Adipocyte (in vitro differentiated cells): ENCODE measurements at places on chromosomes 7 and 10.

DNA sequence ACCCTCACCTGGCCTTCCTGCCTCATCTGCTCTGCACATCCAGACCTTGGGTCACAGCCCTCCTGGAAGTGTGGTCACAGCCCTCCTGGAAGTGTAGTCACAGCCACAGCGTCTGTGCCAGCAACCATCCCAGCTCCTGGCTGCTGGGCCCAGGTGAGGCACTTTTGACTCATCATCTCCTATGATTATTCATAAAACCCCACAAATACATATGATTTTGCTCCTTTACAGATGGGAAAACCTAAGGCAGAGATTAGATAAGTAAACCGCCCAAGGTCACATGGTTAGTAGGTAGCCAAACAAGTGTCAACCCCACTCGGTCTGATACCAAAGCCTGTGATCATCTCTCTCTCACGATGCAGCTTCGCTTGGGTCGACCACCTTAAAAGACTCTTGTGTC lies 94.3 kb downstream of the PRLHR start:
- no peak for DNase-seq

- no peak for DNase-seq
Observed at GRCh38 chr10:71529207-71529827, 132.6 kb downstream of the CDH23 start.

GRCh38 chr10:127563718-127564553 lies 14.8 kb downstream of the NPS start:
- no peak for DNase-seq

DNA sequence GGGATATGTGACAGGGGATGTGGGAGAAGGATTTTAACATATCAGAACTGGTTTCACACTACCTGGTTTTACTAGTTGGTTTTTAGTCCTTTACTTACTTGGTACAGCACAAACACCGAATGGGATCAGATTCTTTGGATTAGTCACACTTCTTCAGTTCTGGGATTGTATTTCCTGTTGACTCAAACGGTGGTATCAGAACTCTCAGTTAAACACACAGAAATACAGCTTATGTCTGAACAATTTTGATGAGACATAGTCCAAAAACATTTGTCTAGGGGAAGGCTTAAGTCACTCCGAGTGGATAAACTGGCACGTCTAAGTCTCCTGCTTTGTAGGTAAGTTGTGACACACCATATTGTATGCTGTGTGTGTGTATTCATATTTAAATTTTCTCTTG lies 480.5 kb downstream of the PHTF2 start:
- peak; percentile 73 for DNase-seq

- DNase-seq = no peak
Observed at GRCh38 chr10:76444034-76444800, 1012.8 kb downstream of the LRMDA start.

DNA sequence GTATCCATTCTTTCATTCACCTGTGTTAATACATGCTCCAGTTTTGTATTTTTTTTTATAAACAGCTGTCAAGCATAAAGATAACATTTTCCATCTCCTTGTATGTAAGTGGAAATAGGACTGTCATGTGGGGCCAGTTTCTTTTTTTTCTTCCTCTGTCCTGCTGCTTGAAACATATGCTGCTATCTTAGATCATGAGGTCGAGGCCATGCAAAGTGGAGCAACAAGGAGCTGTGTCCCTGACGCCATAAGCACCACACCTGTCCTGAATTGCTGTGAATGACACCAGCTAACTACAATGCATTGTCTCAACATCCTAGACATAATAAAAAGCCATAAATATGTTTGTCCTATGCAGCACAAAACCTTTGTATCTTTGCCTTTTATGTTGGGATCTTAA lies 37.7 kb upstream of the SLC26A4 start:
- no peak for DNase-seq

DNA sequence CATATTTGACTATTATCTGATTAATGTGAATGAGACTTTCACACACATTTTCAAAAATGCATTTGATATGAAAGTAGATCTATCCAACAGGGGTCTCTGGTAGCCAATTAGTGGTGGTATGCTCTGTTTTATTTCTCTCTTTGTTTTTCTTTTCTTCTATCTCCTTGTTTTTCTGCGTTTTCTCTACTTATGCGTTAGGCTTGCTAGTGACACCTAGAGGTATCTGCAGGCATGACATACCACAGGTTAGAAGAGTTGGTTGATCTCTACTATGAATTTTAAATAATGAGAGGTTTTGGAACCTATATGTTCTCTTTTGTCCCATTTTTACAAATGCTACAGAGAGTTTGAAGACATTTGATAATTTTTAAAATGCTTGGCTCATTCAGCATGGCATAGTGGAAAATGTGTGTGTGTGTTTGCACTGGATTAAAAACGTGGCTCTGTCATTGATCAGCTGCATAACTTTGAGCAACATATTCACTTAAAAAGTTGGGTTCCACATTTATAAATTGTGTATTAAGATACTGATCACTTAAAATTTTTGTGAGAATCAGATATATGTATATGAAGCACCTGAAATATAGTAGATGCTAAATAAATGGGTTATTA lies 28.1 kb upstream of the PLXDC2 start:
- peak; percentile 66 for DNase-seq

- no peak for DNase-seq
Observed at GRCh38 chr10:102743078-102743587, 615 bp upstream of the WBP1L start.

DNA sequence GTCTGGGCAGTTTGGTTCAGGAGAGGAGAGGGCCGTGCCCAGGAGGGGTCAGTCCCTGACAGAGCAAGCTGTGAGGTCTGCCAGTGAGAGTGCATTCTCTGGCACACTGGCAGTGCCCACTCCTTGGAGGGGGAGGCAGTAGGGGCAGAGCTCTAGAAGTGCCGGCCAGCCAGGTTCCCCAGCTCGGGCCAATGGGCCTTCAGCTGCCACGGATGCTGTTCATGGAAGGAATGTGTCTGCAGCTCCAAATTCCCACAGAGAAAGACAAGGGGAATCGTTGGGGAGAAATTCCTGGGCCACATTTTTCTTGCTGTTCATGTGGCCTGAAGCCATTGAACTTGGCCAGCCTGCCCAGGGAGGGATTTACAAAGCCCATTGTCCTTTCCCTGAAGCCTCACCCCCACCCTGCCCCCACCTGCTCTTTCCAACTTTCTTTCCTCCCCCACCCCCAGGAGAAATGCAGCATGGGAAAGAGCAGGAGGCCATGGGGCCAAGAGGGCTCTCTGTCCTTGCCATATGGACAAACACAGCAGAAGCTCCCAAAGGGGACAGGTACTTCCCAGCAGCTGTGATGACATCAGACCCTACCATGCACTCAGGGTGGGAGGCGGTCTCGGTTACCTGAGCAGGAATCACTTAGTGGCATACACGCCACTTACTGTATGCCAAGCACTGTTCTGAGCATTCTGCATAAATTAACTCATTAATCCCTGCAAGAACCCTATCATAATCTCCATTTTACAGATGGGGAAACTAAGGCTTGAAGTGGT lies 70.7 kb downstream of the ARHGAP22 start:
- peak; percentile 48 for DNase-seq

- DNase-seq = peak; percentile 98
Observed at GRCh38 chr10:91797874-91798648, at the start of gene TNKS2. TNKS2 (plus strand) TSS chr10:91798426; CDS start chr10:91798691, 265 bp downstream.

- no peak for DNase-seq
Observed at GRCh38 chr10:1851762-1852161, 114.4 kb upstream of the ADARB2 start.

DNA sequence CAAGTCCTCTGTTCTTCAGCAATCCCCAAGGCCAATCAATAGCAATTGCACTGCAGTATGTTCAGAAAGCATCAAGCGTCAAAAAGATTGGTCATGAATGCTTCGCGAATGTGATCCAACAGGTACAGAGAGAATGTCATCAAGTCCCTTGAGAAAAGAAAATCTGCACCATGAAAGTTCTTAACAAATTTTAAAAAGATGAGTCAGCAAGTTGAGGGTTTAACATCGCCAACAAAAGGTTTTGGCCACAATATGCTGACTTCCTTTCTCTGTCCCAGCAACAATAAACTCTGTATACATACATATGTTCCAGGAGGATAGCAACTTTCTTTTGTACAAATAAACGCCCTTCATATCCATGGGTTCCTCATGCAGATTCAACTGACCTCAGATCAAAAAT lies 168.5 kb upstream of the C7orf33 start:
- no peak for DNase-seq

DNA sequence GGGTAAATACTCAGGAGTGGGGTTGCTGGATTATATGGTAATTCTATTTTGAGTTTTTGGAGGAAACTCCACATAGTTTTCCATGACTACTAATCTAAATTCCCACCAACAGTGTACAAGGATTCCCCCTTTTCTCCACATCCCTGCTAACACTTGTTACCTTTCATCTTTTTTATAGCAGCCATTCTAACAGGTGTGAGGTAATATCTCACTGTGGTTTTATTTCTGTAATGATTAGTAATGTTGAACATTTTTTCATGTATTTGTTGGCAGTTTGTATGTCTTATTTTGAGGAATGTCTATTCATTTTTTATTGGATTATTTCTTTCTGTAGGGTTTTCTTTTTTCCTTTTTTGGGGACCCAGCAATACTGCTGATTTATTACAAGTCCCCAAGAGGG lies 14.9 kb downstream of the TAF3 start:
- DNase-seq = no peak

GRCh38 chr10:70135684-70136083 lies 3.1 kb upstream of the AIFM2 start:
- DNase-seq = no peak

DNA sequence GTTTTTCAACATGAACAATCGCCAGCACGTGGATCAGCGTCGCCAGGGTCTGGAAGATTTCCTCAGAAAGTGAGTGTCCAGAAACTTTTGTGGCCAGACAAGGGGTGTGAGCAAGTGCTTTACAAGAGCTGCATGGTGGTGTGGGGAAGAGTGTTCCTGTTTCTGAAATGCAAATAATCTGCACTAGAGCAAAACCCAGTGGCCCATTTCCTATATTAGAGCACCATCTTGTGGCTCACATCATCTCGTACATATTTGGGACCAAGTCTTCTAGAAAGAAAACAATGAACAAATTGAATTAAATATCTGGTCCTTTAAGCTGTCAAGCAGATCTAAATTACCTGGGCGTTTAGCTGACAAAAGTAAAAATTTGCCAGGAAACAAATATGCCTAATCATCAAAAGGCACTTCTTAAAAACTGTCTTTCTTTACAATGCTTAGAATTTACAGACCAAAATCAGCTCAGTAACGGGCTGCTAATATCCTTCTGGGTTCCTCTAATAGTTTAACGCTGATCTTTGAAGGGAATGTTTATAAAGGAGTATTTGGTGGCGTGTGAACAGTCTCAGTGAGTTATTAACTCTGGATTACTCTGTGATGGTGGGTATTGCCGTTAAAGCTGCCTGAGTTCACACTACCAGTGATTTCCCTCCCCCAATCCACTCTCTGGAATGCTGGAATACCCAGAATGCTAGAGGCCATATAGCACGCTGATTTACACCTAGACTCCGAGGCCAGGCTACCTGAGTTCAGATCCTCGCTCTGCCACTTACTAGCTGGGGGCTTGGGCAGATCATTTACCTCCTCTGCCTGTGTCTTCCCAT lies 73.6 kb downstream of the SNX10 start:
- peak; percentile 88 for DNase-seq

DNA sequence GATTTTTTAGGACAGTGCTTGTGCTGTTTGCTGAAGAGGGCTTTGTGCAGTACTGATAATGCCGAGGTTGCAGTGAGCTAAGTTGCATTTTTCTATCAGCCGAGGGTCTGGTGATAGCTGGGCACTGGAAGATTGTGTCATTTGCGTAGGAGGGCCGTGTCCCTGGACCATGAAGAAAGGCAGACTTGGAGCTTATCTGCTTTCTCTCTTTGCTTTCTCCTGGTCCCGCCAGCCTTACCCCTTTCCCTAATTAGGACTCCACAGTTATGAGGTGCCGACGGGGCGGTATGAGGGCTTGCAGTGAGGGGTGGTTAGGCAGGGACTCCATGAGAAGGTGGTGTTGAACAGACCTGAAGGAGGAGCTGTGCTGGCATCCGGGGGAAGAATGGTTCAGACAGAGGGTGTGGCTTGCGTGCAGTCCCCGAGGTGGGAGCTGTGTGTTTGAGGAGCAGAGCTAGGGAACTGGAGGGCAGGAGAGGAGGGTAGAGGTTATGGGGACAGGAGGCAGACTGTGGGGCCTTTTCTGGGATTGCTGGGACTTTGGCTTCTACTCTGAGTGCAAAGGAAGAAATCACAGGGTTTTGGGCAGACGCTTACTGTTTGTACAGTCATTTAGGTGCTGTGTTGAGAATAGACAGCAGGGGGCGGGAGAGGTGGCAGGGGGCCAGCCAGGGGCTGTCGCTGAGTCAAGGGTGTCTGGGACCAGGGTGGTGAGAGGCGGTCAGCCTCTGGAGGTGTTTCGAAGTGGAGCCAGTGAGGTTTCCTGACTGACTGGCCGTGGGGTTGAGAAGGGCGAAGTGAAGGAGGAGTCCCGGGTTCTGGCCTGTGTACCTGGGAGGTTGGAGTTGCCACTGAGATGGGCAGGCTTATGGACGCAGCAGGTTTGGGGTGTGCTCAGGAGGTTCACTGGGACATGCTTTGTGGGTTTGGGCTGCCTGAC lies 43.4 kb downstream of the PRF1 start:
- DNase-seq = peak; percentile 55

DNA sequence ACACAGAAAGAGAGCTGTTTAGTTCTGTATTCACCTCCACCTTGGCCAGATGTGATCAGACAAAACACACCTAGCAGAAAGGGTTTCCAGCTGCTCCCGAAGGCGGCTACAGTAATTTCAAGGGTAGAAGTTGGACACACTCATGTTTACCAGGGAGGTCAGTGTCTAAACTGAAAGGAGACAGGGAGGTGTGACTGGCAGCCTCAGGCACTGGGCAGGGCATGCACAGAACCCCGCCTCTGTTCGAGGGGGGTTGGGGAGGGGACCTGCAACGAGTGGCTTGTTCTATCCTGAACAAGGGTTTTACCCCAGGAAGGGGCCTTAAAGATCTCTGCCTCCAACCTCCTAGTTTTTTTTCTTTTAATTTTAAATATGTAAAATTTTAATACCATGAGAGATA lies 49.6 kb downstream of the BPGM start:
- peak; percentile 47 for DNase-seq

- no peak for DNase-seq
Observed at GRCh38 chr7:18162657-18163056, 135.0 kb upstream of the PRPS1L1 start.

GRCh38 chr7:33845991-33846509 lies 59.3 kb upstream of the BMPER start:
- DNase-seq = no peak

- DNase-seq = peak; percentile 13
Observed at GRCh38 chr10:3516234-3516922, 268.6 kb downstream of the KLF6 start.
